AG09319 (cell line): ENCODE measurements at places on chromosomes 6 and 20.
A peak's percentile ranks its signal among the peaks of the same experiment; 100 is the strongest.

DNA sequence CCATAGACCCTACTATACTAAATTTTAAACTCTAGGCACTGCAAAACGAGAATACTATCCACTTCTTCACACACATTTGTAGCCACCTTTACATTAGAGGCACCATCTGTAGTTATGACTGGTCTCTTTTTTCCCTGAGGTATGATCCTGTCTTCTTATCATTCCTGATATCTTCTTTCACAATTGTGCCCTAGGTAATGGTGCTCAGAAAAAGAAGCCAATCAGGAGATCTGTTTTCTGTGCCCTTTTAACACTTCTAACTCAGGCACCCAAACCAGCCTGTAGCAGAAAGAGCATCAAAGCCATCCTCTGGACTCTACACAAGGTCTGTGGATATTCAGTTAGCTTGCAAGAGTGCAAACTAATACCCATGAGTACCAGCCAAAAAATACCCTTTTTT is 149.7 kb upstream of the SGK1 start:
- no peak for DNase-seq

- DNase-seq, result no peak
Observed at GRCh38 chr20:23059846-23060245, 10.4 kb upstream of the THBD start.

GRCh38 chr6:46184114-46184513 is 13.3 kb upstream of the ENPP5 start:
- peak; percentile 27 for DNase-seq

GRCh38 chr6:139422105-139423036 is 47.9 kb upstream of the CITED2 start:
- DNase-seq, result no peak

DNA sequence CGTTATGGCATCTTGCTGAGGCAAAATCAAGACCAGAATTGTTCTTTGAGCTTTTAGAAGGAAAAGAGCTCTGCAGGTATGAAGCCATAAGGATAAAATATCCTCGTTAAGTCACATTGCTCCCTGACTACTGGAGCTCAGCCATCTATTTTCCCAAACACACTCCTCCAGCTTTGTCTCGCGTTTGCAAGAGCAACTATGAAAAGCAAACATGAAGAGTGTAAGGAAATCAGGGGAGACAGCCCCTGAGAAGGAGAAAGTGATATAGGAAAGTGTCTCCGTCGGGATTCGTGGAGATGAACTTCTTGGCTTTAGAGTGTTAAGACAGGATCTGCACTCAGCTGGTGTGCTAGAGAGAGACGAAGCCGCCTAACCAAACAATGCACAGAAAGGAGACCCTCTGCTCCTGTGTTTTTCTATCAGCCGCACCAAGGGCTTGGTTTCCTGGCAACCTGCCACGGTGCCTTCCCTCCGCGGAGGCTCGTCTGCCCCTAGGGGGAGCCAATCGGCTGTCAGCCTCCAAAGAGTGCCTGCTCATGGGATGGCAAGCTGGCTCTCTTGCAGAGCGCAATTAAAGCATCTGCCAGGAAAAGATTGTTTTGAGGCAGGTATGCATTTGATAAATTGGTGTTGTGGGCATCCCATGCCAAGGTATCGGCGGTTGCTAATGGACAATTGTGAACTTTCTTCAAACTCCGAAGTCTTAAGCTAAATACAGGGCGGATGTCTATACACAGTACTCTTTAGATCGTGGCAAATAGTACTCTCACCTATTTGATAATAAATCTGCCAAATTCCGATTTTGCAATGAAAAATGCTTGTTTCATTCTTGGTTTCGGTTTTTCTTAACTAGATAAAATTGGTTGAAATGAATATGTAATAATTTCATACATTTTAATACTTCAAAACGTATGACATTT is 603.2 kb downstream of the RNF144B start:
- DNase-seq, result no peak

DNA sequence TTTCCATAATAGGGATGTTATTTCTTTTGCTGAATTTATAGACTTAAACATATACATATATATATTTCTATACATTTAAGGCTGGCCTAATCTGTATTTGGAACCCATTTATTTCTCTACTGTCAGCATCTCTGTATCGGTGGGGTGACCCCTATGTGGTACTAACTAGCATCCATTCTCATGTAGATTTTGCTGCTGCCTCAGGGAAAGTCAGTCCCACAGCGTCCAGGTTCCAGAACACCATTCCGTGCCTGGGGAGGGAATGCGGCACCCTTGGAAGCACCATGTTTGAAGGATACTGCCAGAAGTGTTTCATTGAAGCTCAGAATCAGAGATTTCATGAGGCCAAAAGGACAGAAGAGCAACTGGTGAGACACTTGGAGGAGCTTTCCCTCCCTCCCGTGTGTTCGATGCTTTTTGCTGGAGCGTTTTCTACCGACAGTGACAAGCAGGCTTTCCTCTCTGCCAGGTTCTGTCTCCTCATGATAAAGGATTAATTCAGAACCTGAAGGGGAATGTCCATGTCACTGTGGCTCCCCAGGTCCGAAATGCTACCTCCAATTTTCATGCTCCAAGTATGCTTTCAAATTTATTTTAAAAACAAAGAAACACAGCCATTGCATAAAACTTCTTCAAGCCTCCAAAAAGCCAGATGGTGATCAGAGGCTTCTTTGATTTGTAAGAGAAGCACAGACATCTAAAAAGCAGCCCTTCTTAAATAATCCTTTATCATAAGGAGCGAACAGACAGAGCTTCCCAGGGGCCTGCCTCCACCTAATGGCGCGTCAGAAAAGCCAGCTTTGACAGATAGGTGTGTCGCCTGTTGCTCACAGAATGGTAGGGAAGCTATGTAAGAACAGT is 13.1 kb downstream of the TNFAIP3 start:
- no peak for DNase-seq

DNA sequence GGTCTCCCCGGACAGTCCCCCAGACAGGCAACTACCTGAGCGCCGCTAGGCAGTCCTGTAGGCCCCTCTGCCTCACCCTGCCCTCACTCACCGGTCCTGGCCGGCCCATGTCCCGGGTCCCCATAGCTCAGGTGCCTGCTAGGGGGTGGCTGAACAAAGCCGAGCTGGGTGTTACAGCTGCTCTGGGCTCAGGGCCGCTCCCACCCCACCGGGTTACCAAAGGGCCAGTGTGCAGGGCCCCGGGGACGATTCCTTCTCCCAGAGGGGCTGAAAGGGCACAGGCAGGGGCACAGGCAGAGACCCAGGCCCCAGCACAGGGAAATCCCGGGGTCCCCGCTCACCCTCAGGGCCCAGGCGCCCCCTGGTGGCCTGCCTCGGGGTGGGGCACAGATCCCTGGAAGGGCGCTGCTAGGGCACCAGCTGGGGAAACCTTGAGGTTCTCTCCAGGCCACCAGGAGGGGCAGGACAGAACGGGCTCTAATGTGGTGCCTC is 118.4 kb downstream of the GRM4 start:
- DNase-seq, result no peak

DNA sequence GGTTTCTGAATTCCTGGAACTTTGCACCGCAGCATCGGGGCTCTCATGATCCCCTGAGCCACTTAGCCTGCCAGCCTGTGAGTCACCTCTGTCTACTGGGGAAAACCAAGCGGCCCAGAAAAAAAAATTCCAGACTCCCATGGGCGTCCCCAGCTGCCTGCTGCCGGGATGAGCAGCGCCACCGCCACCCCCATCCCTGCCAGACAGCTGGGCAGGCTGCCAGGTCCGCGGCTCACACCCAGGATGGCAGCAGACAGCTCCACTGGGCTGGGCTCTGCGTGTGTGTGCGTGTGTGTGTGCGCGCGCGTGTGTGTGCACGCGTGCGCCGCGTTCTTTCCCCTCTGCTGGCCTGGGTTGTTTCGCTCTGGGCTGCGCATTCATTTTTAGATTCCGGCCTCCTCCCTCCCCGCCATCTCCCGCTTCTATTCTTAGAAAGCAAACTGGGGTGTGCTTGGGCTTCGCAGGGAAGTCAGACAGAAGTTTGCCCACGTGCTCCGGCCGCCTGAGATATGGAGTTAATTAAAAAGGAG is 38.9 kb upstream of the PMEPA1 start:
- DNase-seq, result peak; percentile 10

DNA sequence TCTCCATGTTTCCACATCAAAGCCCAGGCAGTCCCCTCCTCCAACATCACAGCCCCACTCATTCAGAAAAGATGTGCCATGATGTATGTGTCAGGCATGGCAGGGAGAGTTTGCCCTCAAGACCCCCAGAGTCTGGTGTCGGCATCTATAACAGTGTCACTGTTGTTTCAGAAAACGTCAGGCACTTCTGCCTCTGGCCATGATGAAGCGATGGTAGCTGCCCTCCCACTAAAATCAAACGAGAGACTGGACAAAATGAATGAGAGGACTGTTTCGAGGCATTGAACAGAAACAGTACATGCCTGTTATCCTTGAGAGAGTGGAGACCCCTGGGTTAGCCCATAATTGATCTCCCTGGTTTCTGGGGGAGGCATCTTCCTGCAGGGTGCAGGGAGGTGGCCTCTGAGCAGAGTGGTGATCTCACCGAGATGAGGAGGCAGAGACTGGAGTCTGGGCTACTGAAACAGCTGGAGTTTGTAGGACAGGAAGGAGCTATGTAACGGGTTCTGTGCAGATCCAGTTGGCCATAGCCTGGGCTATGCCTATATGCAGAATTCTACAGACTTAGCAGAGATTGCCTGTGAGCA is 144.5 kb downstream of the SYCP2 start:
- DNase-seq, result no peak

DNA sequence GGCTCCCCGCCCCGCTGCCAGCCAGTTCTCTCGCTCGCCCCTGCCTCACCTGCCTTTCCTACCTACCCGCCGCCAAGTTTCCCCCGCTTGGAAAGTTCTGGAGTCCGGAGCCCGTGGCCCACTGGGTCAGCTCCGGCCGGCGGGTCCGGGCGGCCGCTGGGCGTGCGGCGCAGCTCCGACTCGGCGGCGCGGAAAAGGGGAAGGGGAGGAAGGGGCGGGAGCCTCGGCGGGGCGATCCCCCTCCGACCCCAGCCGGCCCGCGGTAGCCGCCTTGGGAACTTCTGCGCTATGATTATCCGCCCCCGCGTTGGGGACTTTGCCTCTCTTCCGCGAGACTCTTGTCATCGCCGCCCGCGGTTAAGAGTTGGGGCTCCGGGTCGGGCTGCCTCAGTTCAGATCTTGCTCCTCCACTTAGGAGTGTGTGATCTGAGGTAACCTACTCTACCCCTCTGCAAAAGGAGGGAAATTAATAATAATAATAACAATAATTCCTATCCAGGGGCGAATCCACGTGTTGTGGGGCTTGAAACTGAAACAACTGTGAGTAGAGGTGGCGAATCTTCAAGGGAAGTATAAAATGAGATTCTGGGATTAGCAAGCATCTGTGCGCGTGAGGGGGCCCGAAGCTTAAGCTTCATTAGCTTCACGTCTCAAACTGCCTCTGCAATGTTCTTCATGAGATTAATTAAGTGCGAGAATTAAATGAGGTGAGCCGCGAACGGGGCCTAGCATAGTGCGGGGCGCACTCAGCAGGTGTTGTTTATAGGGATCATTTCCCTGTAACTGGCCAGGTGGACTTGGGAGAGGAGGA is 30.8 kb downstream of the SF3B5 start:
- DNase-seq, result no peak

DNA sequence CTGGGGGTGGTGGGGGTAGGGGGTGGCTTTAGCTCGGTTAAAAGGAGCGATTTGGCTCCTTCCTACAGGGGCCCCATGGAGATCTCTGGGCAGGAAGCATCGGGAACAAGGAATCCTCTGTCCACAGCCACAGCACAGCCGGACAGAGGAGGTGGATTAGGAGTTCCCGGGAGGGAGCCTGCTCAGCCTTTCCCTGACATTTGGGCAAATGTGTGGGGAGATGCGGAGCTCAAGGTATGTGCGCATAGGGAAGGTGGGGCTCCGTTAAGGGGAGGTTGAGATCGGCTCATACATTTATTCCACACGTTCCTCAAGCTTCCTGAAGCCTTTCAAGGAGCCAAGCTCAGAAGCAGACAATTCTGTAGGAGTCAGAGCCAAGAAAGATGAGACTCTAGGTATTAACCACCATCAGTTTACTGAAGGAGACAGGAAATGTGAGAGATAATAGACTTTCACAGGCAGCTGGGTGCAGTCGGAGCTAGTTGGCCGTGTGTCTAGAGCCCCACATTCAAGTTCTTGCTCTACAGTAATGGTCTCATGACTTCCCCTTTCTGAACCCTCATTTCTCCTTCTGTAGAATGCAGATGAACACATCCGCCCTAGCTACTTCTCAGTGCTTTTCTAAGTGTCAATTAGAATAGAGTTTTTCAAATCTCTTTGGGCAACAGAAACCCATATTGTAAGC is 40.8 kb upstream of the EPB41L1 start:
- no peak for DNase-seq

DNA sequence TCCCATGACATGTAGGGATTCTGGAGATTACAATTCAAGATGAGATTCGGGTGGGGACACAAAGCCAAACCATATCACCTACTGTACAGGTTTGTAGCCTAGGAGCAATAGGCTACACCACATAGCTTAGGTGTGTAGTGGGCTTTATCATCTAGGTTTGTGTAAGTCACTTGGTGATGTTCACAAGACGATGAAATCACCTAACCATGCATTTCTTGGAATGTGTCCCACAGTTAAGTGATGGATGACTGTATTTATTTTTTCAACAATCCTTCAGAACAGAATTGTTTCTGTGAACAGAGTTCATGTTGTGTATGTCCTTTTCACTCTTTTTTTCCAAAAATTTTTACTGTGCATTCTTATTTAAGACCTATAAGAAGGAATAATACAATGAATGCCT is 76.1 kb downstream of the DTD1 start:
- DNase-seq, result no peak

DNA sequence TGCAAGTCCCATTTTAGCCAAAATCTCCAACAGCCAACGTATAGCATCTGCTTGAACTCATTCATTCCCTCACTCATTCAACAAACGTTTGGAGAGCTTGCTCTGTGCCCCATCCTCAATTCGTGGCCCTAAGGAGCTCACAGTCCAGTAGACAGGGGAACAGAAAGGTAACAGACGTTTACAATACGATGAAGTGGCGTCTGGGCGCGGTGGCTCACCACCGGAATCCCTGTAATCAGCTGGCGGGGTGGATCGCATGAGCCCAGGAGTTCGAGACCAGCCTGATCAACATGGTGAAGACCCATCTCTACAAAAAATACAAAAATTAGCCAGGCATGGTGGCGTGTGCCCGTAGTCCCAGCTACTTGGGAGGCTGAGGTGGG is 790 bp upstream of the E2F1 start:
- no peak for DNase-seq

GRCh38 chr6:3755637-3756545 is 4.4 kb upstream of the PXDC1 start:
- DNase-seq, result no peak

- no peak for DNase-seq
Observed at GRCh38 chr20:41272339-41272738, 45.2 kb downstream of the ZHX3 start.

GRCh38 chr6:141521440-141521839 is 611.3 kb upstream of the GJE1 start:
- no peak for DNase-seq

- no peak for DNase-seq
Observed at GRCh38 chr6:159842035-159842434, 42.0 kb downstream of the PNLDC1 start.

GRCh38 chr20:7346562-7346961 is 579.1 kb downstream of the BMP2 start:
- no peak for DNase-seq

GRCh38 chr20:55271371-55271770 is 733.9 kb downstream of the CBLN4 start:
- no peak for DNase-seq
